Renal cortex interstitium (tissue), 15 donors: ENCODE measurements at places on chromosomes 7 and 10. TPM values are rescaled to one million over a fixed set of nuclear protein-coding genes. Genes with fewer than 3 reads are reported as not detected.
A peak's percentile ranks its signal among the peaks of the same experiment; 100 is the strongest.

GRCh38 chr10:132077091-132077490 lies 11.3 kb downstream of the JAKMIP3 start:
- DNase-seq = no peak

DNA sequence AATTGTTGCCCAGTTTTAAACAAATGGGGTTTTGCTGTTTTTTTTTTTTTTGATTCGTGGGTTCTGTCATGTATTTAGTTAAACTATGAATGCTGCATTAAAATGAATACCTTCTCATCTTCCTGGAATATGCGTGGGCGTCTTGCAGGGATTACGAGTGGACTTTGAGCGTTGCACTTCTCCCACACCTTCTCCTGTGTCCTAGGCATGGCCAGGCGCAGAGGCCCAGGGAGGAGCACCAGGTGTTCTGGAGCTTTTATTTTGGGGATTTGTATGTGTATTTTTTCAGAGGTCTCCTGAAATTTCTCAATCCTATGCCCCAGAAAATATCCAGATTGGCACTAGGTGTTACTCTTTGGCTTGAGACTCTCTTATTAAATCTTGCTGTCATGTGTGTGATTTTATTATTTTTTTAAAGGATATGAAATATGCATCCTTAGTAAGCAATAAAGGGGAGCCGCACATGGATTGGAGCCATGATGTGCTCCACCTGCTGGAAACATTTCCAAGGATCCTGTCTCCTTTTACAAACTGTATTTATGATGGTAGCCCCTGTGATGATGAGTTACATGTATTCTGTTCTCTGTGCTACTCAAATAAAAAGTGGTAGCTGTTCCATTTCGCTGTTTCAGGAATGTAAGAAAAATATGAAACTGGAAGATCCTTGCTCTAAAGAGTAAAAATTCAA lies 482.2 kb upstream of the KLF6 start:
- no peak for DNase-seq

DNA sequence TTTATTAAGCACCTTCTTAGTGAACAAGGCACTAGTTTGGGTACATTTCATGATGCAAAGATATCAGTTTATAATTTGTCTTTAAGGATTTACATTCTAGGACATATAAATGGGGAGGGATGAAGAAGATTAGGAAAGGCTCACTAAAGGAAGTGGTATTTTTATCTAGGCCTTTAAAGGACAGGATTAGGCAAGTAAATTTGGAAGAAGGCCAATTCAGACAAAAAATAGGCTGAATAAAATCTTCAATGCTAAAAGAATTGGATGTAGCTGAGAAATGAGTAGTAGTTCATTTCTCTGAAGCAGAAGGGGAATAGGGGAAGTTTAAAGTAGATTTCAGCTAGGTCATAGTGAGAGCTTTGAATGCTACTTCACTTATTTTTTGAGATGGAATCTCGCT lies 4.8 kb upstream of the FAM24B start:
- DNase-seq = no peak

DNA sequence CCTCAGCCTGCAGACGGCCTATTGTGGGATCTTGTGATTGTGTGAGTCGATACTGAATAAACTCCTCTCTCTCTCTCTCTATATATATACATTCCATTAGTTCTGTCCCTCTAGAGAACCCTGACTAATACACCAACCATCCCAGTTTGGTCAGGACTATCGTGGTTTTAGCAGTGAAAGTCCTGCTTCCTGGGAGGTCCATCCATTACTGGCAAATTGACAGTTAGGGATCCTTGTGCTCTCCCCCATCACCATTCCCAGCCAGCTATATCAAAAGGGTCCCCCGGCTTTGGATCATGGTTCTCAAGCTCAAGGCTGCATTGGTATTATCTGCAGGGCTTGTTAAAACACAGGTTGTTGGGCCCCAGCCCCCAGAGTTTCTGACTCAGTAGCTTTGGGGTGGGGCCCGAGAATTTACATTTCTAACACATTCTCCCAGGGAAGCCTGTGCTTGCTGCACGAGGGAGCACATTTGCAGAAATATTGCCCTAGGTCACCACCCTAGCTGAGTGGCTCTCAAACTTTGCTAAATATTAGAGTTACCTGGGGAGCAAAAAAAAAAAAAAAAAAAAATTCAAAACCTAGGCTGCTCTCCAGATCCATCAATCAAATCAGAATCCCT lies 899.1 kb upstream of the AUTS2 start:
- DNase-seq = no peak

DNA sequence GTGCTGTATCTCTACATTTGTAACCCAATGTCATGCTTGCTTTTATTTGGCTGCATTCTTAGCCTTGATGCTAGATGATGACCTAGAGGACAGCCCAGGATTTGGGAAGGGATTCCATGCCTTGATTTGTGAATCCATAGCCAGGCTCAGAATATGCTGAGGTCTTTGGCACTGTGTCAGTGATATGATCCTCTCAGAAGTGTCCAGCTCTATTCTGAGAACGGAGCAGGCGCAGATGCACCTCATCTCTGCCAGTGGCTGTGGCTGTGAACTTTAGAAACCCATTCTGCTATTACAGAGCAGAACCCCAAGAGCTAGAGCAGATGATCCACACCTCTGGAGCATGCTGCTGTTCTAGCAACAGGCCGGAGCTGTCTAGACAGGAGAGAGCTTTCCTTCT lies 212.8 kb downstream of the TRIL start:
- DNase-seq = no peak

GRCh38 chr10:33273295-33274002 lies 61.0 kb downstream of the NRP1 start:
- peak; percentile 25 for DNase-seq

- no peak for DNase-seq
Observed at GRCh38 chr10:14137391-14137790, 193.3 kb downstream of the FRMD4A start.

DNA sequence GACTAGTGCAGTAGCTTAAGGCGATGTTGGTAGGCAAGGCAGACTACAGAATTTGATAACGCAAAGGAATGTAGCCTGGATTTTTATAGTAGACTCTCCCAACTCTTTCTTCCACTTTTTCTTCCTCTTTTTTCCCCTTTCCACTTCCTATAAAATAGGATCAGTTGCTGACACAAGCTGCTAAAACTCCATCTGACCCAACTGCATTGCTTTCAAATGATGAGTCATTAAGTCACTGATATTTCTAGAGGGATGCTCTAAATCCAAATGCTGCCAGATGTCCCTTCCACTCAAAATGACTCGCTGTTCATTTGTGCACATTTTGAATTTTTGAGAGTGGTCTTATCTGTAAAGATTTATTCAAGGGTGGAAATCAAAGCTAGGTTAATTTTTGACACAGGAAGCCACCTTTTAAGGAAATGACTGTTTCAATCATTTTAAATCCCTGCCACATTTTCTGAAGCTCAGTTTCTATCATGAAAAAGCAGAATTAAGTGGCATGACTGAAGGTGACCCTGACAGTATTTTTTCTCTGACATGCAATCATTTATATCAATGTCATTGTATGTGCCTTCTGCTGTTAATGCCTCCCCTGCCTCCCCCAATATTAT lies 25.8 kb upstream of the SFMBT2 start:
- no peak for DNase-seq

GRCh38 chr7:12714379-12714737 lies 26.9 kb downstream of the ARL4A start:
- no peak for DNase-seq

DNA sequence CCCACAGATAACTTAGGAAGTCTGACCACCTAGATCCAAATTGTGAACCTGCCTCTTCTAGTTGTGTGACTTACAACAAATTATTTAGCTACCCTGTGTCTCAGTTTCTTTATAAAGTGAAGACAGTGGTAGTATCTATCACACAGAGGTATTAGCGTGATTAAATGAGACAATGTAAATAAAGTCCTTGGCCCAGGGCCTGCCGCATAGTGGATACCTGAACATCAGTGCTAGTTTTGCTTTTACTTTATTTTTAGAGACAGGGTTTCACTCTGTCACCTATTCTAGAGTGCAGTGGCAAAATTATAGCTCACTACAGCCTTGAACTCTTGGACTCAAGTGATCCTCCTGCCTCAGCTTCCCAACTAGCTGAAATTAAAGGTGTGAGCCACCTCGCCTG lies 177.1 kb downstream of the CDK14 start:
- DNase-seq = no peak

- DNase-seq = no peak
Observed at GRCh38 chr7:16967300-16967811, 85.6 kb upstream of the AGR3 start.

DNA sequence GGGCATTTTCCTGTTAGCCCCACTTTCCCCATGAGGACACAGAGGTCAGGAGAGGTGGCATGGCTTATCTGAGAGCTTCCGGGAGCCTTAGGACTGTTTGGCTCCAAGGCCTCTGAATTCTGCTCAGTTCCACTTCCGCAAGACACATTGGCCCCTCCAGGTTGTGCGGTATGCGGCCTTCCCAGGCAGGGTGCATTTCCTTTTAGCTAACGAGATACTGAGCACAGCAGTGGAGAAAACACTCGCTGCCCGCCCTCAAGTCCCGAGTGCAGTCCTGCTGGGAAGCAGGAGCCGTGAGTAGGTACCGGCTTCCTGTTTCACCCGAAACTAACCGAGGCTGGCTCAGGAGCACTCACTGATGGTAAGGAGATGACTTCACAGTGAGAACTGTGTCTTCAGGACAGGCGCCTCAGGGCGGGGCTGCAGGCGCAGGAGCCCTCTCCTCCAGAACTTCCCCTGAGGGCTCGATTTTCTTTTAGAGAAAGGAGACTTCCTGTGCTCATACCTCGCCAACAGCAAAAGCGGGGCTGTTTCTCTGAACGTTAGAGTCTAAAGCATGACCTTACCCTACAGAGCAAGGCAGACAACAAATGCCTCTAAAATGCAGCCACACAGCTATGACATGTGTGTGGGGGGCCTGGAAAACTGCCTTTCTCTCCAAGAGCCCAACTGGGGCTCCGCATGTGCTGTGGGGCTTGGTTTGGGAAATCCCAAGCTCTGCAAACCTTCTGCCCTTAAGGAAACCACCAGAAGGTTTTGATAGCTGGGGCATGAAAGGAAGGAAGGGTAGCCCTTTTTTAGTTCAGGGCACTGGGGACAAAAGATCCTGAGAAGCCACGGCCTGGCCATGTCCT lies 25.9 kb downstream of the RGS10 start:
- DNase-seq = no peak

- no peak for DNase-seq
Observed at GRCh38 chr7:94649450-94649849, 6.5 kb downstream of the SGCE start.

GRCh38 chr10:9166770-9167169 lies 1112.3 kb downstream of the GATA3 start:
- no peak for DNase-seq

- DNase-seq = no peak
Observed at GRCh38 chr10:116097239-116097784, 175.7 kb downstream of the GFRA1 start.

DNA sequence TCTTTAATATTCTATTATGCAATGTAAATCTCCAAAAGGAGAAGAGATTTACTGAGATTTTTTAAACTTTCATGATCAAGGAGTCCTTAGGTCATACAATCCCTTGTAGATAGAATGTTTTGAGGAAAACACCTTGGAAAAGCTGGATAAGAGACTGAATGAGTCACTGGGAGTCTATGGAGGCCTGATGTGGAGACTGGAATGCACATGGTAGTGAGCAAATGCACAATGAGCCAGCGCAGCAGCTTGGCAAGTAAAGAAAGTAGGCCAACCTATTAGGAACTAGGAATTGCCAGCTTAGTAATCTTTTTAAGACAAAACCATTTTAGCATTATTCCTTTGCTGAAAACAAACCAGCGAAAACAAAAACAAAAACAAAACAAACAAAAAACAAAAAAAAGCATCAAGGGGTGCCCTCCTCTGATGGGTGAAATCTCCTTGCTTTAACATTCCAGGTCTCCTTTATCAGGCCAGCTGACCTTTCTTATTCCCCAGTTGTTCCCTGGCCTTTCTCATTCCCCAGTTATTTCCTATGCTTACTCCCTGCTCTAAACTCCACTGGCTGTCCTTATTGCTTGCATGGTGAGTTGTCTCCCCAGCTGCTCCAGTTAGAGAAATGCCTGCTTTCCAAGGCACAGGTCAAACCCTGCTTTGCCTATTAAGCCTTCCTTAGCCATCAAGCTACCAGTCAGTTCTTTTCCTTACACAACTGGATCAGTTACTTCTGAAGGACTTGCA lies 135.8 kb downstream of the PLCE1 start:
- no peak for DNase-seq

DNA sequence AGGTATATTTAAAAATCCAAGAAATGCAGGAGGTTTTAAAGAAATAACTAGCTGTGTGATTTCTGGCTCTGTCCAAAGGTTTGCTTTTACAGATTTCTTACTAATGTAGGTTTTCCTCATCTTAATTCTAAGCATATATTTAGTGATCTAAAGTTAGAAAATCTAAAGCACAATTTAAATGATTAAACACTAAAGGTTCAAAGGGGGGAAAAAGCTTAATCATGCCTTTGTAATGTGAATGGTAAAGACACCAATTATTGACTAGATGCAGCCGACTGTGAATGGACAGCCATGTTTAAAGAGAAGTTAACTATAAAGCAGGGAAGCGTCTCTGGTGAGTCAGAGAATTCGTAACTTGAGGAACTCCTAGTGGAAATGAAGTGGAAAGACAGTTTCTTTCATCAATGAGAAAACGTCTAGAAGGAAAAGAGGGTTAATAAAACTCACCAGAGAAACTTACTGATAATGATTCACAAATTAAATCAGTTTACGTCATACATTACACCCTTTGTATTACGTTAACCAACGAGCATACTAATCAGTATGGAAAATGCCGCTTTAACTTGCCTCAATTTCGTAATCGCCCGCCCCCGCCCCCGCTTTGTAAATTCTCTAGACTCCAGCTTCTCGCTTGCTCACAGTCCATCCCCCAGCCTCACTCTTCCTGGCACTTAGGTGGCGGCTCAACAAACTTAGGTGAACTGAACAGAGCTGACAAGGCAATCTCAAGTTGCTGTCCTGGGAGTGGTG lies 1.1 kb upstream of the HBP1 start:
- peak; percentile 76 for DNase-seq

GRCh38 chr10:127619546-127620325 lies 70.6 kb downstream of the NPS start:
- DNase-seq = no peak

DNA sequence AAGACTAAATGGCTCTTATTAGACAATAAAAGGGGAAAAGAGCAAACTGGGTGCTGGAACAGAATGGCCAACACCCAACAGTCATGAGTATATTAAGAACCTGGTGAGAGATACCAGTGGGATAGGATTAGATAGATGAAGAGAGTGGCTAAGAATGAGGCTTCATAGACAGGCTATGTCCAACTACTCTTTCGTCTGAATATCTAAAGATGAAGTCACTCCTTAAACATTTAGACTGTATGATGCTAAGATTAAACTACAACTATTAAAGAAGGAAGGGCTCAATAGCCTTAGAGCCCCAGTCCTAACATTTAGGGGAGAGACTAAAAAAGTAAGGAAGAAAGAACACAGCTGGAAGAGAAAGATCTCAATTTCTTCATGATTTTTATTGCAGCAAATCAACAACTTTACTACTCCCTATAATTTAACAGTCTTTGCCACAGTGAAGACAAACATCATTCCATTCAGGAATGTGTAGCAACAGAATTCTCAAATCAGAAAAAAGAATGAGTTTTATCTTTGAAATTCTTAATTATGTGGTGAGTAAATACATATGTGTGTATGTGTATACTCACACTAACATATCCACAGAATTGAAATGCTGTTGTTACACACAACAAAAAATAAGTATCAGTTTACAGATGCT lies 45.6 kb downstream of the CACNA2D1 start:
- no peak for DNase-seq

The GPR158 gene
- 0.22 TPM for polyA plus RNA-seq

The NT5C2 gene
- 123 TPM for polyA plus RNA-seq

The CCDC3 gene
- 13.5 TPM for polyA plus RNA-seq

The SPDYE5 gene
- polyA plus RNA-seq = 2.5 TPM

The TMEM139 gene
- polyA plus RNA-seq = 58.1 TPM

The FBXL13 gene
- 2.9 TPM for polyA plus RNA-seq

The HGF gene
- 3.1 TPM for polyA plus RNA-seq

The FAM241B gene
- 10.0 TPM for polyA plus RNA-seq

The ANXA8 gene
- not detected for polyA plus RNA-seq

The UPK3BL2 gene
- polyA plus RNA-seq = 14.3 TPM
